Transverse colon (tissue), 4 donors: ENCODE measurements at places on chromosomes 1 and 21. TPM values are rescaled to one million over a fixed set of nuclear protein-coding genes. Genes with fewer than 3 reads are reported as not detected.

GBP4 gene
- 1.00 TPM for total RNA-seq

CTSK gene
- 13.3 TPM for total RNA-seq

TTC22 gene
- total RNA-seq, result 174 TPM

SH2D1B gene
- total RNA-seq, result 0.79 TPM

SLAMF8 gene
- total RNA-seq, result 0.37 TPM

SPRR1A gene
- total RNA-seq, result not detected

LCE1E gene
- total RNA-seq, result not detected

C1orf87 gene
- total RNA-seq, result not detected

RHOC gene
- total RNA-seq, result 609 TPM

- DNase-seq, result no peak
Observed at GRCh38 chr1:31417148-31417547, 4.1 kb downstream of the SERINC2 start.

DNA sequence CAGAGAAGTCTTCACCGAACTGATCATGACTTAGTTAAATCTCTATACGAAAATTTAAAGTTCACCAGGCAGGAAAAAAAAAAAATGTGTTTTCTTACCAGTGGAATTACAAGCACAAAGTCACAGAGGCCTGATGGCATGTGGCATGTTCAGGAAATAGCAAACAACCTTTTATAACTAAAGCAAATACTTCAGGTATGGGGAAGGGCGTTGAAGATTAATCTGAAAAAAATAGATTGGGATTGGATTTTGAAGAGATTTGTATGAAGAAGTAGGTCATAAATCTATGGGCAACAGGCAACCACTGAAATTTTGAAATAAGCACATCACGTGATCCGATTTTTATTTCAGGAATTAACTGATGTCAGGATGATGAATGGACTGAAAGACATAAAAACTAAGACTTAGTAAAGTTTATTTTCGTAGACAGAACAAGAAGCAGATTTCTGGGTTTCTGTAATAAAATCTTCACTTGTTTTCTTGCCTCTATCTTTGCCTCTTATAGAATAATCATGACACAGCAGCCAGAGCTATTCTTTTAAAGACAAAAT, 295.9 kb upstream of the ADGRL4 start:
- no peak for DNase-seq

DNA sequence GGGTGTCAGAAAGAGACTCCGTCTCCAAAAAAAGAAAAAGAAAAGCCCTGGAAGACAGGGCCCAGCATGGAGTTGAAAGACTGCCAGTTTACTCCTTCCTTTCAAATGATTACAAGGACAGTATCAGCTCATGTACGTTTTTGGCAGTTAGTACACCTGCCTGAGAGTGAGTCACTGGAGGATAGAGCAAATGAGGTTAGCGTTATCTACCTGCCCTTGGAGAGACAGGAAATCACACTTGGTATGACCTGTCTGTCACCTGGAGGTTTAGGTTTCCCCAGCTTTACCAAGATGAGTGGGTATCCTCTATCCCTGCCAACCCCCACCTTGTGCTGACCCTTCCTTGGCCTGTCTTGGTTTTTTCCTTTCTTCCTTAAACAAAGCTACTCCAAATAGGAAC, 96.8 kb upstream of the BMP8A start:
- no peak for DNase-seq

DNA sequence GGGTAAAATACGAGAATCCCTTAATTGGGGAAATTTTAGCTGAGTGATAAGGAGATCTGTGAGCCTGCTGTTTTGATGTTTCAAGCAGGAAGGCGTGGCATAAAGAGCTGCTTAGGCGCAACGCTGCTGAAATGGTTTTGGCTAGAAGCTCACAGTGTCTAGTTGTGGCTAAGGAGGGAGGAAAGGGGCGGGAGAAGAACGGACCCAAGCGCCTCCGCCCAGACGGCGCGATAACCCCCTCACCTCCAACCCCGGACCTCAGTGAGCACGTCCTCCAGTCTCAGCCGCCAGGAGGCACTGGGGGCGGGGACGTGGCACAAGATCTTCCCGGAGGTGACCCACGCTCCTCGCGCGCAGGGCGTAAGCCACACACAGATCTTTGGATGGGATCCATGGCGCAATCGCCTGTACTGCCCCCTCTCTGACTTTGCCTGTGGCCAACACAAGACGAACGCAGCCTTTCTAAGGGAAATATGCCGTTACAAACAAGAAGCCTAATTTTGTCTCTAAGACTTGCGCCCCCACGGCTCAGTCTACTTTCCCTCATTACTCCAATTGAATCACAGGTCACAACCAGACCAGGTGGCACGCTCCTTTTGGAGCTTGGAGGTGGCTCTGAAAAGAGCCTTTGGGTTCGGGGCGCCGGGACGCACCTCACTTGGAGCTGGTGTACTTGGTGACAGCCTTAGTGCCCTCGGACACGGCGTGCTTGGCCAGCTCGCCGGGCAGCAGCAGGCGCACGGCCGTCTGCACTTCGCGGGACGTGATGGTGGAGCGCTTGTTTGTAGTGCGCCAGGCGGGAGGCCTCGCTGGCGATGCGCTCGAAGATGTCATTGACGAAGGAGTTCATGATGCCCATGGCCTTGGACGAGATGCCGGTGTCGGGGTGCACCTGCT, 23.4 kb upstream of the RNF187 start:
- peak; percentile 39 for DNase-seq

DNA sequence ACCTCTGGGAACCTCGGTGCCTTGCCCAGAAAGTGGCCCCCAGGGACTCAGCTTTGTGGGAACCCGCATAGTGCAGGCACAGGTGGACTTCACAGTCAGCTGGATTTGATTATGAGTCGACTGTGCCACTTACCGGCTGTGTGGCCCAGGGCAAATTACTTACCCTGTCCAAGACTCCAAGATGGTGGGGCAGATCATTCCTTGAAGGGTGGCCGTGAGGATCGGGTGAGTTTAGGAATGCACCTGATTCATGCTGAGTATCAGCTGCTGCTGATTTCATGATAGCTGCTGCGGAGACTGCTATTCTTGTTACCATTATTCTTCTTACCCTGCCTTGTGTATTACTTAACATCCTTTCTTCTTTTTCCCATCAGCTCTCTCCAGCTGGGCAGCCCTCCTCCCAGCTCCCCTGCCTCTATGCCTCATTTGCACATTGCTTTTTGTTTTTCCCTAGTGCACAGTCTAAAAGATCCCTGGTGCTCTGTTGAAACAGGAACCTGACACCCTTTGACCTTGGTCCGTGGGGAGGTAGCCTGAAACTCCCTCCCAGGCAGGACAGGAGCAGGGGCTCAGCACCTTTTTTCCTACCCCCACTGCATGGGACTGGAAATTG, 40.5 kb upstream of the FHAD1 start:
- DNase-seq, result no peak

DNA sequence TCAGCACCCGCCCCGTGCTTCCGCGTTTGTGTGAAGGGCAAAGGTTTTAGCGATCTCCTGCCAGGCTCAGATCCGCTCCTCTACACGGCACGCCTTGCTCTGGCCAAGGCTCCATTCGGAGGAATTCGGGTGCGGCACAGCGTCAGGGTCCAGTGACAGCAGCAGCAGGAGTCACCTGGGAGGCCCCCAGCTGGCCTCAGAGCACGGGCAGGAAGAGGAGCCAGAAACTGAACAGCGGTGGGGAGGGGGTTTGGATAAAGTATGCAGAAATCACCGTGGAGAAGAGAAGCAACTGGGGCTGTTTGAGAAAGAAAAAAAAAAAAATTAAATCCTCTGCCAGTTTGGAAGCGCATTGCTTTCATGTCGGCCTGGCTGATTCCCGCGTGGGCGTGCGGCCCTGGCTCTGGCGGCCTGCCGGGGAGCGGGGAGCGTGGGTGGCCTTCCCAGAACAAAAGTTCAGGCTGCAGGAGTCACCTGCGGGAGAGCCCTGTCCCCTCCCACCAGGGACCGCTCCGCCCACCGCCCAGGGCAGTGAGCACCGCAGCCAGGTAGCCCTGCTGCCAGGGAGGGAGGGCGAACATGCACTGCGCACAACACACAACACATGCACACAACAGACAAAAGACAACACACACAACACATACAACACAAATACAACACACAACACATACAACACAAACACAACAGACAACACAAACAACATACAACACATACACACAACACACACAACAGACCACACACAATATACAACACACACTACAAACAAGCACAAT, 107.6 kb downstream of the ETS2 start:
- DNase-seq, result peak; percentile 93

DNA sequence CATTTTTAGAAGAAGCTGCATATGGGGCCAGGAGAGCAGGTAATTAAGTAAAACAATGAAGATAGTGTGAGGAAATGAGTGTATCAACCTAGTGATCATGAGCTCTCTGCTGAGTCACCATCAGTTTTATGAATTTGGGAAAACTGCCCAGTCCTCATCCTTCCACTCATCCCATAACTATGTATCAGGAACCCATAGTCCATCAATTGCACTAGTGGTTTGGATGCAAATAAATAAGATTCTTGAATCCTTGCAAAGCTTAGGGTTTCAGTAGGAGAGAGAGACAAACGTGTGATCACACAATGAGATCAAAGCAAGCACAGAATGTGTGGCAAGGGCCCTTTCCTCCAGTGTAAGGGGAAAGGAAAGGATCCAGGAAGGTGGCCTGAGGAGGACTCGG, 145.6 kb downstream of the ZZZ3 start:
- DNase-seq, result no peak

GRCh38 chr1:99504287-99504686, 141.6 kb upstream of the PALMD start:
- DNase-seq, result no peak

DNA sequence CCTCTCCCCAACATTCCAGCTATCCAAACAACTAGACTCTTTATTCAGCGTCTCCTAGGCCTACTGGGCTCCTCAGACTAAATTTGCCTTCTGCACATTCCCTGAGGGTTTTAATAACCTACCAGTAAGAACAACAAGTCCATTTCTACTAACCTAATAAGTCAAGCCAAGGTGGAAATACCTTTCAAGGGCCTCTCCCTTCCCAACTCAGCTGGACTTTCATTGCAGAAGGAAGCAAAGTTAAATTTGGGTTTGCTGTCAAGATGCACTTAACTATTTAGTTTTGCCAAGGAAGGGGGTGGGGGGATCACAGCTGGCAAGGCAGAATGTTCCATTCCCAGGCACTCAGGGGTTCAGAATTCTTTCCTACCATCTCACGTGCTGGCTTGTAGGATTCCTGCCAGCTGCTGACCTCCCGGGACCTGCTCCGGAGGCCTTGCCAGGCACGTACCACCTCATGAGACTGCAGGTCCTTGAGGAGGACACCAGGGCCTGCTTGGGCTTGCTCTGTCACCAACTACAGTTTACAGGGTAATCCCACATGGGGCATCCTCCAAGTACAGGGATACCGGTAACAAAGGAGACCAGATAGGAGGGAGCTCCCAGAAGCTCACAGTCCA, 29.8 kb downstream of the SLC30A1 start:
- DNase-seq, result no peak

GRCh38 chr21:17479606-17480005, 33.2 kb upstream of the CXADR start:
- no peak for DNase-seq

- DNase-seq, result peak; percentile 38
Observed at GRCh38 chr1:165288350-165289120, 68.0 kb downstream of the LMX1A start.

DNA sequence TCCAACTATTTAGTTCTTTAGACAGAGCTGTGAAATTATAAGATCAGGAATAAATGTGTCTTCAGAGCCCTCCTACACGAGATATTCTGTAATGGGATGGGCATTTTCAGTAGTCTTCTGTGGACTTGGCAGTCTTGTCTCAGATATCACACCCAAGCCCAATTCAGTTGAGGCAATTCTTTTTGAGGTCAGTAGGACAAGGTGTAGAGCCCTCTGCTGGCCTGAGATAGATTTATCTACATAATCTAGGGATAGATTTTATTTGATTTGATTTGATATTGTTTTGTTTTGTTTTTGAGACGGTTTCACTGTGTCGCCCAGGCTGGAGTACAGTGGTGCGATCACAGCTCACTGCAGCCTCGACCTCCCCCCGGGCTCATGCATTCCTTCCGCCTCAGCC, 77.5 kb downstream of the FMN2 start:
- no peak for DNase-seq
